ENCODE measurements at places on chromosomes 16 and 17.

DNA sequence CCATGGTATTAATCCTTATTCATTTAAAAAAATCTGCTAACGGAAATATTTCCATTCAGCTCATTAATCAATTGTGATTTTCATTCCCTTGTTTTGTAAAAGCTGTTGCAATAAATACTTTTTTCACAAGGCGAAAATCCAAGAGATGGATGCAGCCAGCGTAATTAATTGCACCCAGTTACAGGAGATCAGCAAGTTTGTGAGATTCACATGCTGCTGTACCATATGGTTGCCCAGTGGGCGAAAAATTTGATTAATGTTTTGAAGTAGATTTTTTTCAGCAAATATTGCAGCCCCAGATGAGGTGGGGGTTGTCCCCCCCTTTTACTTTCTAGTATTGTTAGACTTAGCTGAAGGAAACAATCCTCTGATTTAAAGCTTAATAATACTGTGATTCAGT is 186.6 kb downstream of the WWOX start:
- DNase-seq: no peak

DNA sequence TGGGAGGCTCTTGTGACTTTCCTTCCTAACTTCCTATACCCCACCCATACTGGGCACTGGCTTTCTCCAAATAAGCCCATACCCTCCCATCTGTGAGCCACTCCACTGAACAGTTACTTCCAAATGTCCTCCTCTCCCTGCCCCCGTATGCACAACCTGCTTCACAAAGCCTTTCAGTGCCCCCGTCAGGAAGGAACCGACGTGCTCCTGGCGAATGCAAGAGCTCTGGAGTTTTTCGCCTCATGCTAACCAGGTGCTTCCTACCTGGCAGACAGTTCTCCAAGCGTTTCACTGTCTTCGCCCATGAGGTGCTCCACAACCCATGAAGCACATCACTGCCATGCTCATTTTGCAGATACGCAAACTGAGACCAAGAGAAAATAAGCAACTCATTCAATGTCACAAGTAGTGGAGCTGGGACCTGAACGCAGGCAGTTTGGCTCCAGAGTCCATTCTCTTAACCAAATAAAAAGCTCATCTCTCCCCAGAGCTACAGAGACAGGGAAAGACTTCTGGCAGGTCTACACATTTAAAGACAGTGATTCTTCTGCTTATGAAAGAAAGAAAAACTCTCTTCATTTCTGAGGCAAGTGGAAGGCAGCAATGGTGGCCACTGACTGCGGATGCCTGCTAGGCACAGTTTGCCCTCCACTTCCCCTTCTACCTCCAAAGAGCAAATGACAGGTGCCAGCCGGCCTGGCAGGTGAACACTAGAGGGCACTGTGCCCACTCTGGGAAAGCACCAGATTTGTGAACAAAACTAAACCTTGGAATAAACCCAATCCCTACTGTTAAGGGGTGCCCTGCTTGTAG is 23.8 kb downstream of the SPHK1 start:
- peak; percentile 12 for DNase-seq

DNA sequence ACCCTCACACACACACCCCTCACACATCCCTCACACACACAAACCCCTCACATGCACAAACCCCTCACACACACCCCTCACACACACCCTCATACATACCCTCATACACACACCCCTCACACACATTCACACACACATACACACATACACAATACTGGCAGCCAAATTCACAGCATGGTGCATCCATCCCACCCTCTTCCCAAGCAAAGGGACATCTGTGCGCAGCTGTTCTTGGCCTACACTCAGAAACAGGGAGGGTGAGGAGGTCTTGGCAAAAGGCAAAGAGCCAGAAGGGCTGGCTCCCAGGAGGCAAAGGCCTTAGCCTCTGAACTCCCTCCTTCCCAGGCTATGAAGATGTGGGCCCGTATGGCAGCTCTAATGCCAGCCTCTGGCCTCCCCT is 23.4 kb downstream of the C17orf67 start:
- no peak for DNase-seq

GRCh38 chr17:15350777-15351477 is 9.5 kb upstream of the TEKT3 start:
- no peak for DNase-seq

GRCh38 chr17:44363613-44364159 is at the start of gene FAM171A2:
TSS of gene FAM171A2 (minus strand) at chr17:44363853. CDS start at chr17:44363714, 139 bp downstream.
- DNase-seq: no peak
